ENCODE measurements at places on chromosomes 16 and 17.

DNA sequence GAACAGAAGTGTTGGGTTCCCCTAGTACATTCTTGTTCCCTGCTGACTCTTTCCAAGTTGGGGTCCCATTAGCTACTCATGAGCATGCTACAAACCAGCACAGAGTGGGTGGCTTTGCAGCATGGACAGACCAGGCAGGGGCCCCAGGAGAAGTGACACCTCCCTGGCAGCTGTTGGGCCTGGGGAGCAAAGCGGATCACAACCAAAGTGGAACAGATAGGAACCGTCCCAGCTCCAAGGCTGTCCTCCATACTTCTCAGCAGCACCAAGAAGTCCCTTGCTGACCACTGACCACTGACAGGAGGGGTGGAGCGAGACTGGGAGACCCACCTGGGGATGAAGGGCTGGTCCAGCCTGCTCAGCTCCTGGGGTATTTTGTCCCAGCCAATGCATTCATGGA, 12.4 kb upstream of the GFAP start:
- DNase-seq, result no peak

DNA sequence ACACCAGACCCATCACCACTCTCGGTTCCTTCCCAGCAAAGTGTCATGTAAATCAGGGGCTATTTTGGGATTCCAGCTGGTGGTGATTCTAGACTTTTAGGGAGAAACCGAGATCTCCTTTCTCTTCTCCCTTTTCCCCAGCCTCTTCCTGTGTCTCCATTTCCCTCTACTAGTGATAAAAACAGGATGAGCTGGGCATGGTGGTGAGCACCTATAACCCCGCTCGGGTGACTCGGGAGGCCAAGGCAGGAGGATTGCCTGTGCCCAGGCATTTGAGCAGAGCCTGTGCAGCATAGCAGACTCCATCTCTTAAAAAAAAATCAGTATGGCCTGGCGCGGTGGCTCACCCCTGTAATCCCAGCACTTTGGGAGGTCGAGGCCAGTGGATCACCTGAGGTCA, 6.1 kb downstream of the TBX21 start:
- DNase-seq, result no peak

DNA sequence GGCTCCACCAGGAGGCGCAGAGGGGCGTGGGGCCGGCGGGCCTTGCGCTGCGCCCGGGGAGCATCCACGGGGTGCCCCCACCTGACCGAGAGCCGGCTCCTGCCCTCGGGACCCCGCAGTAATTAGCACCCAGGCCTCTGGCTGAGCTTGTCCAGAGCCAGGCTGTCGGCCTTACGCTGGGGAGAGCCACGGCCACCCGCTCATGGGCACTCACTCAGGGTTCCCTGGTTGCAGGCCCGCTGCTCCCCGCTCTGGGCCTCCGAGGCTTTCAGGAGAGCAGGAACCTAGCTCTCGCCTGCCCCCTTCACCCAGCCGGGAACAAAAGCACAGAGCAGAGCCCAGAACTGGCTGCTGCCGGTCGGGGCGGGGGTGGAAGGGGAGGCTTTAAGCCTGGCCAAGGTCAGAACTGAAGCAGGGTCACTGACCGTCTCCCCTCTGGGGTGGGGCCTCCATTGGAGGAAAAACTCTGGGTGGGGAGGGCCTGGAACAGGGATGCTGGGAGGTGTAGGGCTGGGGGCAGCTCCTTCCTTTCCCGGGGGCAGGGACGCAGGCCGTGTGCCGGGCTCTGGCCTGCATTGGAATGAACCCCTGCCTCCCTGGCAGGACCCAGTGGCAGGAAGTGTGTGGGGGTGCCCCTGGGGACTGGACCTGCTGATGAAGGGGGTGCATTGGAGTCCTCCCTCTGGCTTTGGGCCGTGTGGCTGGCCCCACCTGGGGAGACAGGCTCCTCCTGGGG, 12.3 kb downstream of the GLIS2 start:
- no peak for DNase-seq

DNA sequence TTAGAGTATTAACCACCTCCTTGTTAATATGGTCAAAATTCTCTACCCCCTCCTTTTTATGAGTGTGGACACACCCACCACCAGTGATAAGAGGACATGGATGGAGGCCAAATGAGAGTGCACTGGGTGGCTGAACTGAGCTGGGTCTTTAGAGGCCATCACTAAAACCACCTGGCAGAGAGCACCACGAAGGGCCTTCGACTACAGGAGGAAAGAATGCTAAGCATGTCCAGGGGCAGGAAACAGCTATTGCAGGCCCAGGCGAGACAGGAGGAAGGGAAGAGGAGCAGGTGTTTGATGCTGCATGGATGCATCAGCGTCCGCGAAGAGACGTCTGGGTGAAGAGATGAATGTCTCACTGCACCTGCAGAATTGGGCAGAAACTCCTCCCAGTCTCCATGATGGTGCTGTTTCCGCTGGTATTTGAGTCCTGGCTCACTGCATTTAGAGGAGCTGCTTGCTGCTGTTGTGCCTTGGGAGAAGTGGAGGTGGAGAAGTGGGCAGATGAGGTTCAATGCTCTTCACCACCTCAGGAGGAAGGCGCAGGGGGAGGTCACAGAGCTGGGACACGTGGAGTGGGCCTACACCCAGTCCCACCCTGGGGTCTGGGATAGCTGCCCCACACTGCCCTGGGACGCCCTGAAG, 33.2 kb downstream of the SPHK1 start:
- DNase-seq, result peak; percentile 17

DNA sequence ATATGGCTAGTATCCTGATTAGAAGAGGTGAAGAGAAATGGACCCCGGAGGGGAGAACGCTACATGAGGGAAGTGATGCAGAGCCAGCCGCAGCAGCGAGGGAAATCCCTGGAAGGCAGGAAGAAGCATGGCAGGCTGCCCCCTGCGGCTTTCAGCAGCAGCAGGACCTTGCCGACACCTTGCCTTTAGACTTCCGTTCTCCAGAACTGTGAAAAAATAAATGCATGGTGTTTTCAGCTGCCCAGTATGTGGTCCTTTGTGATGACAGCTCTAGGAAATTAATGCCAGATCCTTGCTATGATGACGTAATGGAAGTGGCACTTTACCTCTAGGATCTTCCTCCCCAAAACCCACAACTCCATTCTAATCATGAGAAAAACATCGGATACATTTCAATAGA, 9.7 kb upstream of the ZFP1 start:
- no peak for DNase-seq

- DNase-seq, result no peak
These were observed 12.8 kb upstream of the DBNDD1 start for GRCh38 chr16:90031931-90032673.

DNA sequence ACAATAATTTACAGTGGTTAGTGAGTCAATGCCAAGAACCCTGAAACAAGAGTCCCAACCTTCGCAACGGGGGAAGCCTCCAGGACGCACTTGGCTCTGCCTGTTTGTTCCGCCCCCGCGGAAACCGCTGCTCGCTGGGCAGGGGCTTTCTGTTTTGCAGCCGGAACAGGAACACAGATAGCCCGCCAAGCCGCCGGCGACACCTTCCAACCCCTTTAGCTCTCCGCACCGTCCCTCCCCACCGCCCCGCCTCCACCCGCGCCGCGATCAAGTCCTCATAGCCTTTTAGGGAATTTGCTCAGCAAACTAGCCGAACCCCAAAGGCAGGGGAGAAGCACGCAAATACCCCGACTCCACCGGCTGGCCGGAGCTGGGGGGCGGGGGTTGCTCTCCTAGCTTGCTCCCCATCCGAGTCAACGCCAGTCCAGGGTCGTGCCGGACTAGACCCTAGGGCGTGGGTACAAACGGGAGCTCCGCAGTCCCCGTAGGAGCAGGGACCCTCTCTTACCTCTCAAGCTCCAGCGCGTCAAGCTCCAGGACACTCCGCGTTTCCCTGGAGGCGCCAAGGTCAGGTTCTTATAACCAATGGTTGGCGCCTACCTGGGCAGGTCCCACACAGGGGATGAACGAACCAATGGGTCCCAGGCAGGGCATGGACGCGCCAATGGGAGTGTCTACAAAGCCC, at the start of gene SLFN13:
TSS of gene SLFN13 (minus strand) at position 553 of the 685 bp plus-strand sequence. CDS start 3,086 bp downstream, outside the sequence.
- DNase-seq, result no peak

DNA sequence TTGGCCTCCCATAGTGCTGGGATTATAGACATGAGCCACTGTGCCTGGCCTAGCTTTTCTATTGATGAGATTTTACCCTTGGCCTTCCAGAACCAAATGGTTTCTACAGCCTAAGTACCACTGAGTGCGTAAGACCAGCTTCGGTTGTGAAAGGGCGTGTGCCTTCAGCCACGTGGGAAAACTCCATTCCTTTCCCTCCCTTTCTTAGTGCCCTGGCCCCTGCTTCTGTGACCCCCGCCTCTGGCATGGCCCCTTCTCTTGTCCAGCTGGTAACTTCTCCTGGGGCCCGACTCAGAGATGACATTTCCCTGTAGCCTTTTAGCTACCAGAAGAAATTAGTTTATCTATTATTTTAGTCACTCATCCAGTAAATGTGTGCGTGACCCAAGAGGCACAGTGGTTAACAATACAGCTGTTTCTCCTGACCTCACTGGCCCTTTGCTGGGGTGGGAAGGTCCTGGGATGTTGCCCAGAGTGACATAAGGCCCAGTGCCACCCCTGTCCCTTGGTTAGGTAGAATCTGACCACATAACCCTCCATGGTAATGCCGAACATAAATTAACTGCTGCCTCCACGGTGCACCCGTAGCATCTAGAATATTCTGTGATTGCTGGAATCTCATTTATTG, 97.3 kb downstream of the PLCG2 start:
- no peak for DNase-seq

DNA sequence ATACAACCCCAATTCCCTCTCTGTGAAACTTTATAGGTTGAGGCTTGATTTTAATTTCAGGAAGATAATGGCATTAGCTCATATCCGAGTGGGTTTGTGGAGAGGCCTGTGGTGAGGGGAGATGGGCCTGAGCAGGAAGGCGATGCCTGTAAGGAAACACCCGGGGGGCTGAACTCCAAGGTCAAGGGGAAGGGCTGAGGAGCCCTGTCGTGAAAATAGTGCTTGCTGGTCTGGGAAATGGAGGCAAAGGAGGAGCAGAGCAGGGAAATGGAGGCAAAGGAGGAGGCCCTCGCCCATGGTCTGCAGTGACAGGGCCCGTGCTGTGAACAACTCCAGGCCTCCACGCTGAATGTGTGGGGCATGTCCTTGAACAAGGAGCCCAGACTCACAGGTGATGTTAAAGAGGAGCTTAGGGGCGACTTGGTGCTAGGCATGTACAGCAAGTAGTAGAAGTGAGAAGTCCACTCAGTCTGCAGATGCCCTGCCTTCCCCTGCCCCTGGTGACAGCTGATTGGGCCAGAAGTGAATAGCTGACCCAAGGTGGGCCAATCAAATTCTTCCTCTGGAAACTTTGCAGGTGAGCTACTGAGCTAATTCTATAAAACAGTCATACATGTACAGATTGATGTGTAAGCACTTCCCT, 38.1 kb downstream of the MRPS23 start:
- DNase-seq, result peak; percentile 35

- DNase-seq, result no peak
These were observed 181.4 kb upstream of the WSCD1 start for GRCh38 chr17:5888811-5889210.

DNA sequence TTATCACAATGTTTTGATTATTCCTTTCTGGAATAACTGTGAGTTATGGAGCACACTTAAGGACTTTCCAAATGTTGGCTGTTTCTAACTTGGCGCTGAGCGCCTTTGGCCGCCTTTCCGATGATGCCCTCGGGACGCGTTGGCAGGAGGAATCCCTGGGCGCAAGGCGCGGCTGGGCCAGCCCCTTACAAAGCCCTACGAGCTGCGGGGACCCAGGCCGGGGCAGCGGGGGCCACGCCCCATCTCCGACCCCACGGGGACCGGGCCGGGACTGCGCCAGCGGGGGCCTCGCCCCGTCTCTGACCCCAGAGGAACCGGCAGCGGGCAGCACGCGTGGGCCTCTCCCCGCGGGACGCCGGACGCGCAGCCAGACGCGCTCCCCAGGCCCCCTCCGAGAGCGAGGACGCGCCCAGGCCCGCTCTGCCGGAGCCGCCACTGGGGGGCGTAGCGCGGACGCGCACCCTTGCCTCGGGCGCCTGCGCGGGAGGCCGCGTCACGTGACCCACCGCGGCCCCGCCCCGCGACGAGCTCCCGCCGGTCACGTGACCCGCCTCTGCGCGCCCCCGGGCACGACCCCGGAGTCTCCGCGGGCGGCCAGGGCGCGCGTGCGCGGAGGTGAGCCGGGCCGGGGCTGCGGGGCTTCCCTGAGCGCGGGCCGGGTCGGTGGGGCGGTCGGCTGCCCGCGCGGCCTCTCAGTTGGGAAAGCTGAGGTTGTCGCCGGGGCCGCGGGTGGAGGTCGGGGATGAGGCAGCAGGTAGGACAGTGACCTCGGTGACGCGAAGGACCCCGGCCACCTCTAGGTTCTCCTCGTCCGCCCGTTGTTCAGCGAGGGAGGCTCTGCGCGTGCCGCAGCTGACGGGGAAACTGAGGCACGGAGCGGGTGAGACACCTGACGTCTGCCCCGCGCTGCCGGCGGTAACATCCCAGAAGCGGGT, at the start of gene GAA:
TSS of gene GAA (plus strand) at position 571 of the 935 bp plus-strand sequence. CDS start 3,006 bp downstream, outside the sequence.
- DNase-seq, result peak; percentile 79

DNA sequence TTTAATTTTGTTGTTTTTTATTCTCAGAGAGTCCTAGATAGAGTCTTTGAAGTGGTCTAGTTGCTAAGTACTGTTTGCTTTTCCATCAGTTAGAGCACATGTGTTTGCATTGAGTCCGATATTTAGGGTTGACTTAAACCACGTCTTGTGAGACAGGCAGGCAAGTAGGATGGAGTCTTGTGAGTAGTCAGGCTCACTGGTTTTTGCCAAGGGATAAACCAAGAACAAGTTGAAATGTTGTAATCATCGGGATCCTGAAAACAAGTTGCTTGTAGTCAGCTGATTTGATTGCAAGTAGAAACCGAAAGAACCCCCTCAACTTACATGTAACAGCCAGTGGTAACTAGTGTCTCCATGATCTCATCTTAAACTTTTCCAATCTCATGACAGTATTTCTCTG, 17.2 kb downstream of the ATP6V0A1 start:
- no peak for DNase-seq

DNA sequence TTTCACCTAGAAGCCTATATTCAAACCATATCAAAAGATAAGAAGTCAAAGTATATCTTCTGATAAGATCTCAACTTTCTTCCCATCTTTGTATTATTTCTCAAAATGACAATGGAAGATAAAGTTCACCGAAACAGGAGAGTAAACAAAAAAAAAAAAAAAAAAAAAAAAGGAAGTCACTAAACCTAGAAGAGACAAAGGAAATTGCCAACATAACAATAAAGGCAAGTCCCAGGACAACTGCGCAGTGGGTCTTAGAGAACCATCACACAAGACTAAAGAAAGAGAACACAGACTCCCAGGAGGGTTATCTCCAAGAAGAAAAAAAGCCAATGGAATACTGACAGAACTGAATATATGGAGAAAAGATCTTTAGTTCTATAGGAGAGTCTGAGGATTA, 65.7 kb downstream of the SMURF2 start:
- no peak for DNase-seq

GRCh38 chr16:88755745-88756443, 29.1 kb downstream of the PIEZO1 start:
- DNase-seq, result no peak
